ENCODE measurements at places on chromosomes 4 and X.
A peak's percentile ranks its signal among the peaks of the same experiment; 100 is the strongest.

GRCh38 chrX:80807992-80808735 lies 1.5 kb downstream of the BRWD3 start:
- DNase-seq, result peak; percentile 68

- DNase-seq, result no peak
Measured at GRCh38 chr4:152009031-152009670, 248.3 kb upstream of the GATB start.

- no peak for DNase-seq
Measured at GRCh38 chr4:144594471-144594986, 51.4 kb upstream of the HHIP start.

DNA sequence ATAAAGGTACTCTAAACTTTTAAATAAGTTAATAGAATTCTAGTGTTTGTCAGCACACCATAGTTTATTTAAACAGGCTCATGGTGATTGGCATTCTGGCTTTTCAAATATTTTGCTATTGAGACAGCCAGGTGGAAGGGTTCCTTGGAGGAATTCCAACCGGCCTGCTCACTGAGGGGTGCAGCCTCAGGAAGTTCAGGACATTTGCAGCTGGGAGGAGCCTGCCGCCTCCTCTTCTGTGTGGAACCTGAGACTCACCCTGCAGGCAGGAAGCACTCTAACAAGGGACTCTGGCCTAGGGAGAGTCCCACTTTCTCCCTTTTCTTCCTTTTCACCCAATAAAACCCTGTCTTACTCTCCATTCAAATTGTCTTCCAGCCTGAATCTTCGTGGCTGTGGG lies 1328.0 kb downstream of the FSTL5 start:
- no peak for DNase-seq

GRCh38 chr4:118834960-118835569 lies 861 bp downstream of the SEC24D start:
- DNase-seq, result peak; percentile 54

- DNase-seq, result no peak
Measured at GRCh38 chr4:24382381-24382780, 202.0 kb downstream of the DHX15 start.

- DNase-seq, result no peak
Measured at GRCh38 chr4:139265654-139266053, 14.4 kb downstream of the MGARP start.

- DNase-seq, result no peak
Measured at GRCh38 chr4:169050284-169050683, 40.2 kb upstream of the CBR4 start.

- no peak for DNase-seq
Measured at GRCh38 chr4:94882756-94883155, 125.0 kb downstream of the BMPR1B start.

DNA sequence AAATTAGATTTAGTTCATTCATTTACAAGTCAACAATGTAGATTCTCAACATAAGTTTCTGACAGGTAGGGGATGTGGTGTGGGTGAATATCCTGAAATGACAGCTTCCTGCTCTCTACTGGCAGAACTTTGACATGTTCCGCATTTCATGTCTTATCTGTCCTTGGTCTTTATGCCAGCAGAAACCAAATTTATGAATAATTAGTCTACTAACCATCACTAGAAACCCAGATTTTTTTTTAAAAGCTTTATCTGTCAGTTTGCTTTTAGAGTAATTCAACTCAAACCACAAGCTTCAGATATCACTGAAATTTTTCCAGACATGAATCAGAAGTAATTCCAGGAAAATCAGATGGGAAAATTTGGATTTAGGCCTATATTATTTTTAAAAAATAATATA lies 17.9 kb downstream of the COQ2 start:
- DNase-seq, result no peak

DNA sequence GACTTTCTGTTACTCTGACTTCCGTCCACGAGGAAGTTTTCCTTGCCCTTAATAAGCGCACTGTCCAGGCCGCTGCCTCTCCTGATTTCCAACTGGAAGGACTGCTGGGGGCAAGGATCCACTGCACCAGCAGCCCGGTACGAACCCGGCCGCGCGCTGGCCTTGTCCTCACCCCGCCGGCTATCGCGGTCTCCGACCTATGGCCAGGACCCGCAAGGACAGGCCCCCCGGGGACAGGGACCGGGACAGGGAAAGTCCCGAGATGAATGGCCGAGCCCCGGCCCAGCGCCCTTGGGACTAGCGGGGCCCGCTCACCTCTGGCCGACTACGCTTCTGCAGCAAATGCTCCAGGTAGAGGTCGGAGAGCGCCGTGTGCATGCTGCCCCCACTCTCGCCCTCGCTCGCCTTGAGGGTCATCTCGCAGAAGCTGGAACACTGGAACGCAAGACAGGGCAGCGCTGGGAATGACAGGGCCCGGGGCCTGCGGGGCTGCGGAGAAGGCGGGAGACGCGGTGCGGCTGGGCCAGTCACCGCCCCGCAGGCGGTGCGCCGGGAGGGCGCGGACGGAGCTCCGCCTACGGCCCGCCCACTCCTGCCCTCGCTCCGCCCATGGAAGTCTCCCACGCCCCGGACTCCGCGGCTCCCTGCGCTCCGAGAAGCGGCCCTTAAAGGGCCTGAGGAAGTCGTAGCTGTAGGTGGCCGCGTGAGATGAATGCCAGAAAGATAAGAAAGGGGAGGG lies at the start of gene MPP1:
Gene MPP1, minus strand, starts transcription at position 529 of the 739 bp plus-strand sequence. Its CDS starts 112 bp downstream, at position 417.
- peak; percentile 80 for DNase-seq

DNA sequence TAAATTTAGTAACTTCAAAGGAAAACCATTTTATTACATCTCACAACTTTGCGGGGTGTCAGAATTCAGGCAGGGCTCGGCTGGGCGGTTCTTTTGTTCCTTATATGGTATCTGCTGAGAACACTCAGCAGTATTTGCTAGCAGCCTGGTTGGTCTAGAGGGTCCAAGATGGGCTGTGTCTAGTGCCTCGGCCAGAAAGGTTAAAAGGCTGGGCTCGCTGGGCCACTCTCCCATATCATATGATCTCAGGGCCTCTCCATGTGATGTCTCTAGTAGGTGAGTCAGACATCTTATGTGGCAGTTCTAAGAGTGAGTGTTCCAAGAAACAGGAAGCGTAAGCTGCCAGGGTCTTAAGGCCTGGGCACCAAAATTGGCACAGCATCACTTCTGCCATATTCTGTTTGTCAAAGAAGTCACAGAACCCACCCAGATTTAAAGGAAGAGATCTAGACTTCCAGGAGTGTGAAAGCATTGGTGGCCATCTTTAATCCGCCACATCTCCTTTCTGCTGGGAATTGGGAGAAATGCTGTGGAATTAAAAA lies 100.9 kb upstream of the ATP6AP2 start:
- no peak for DNase-seq

DNA sequence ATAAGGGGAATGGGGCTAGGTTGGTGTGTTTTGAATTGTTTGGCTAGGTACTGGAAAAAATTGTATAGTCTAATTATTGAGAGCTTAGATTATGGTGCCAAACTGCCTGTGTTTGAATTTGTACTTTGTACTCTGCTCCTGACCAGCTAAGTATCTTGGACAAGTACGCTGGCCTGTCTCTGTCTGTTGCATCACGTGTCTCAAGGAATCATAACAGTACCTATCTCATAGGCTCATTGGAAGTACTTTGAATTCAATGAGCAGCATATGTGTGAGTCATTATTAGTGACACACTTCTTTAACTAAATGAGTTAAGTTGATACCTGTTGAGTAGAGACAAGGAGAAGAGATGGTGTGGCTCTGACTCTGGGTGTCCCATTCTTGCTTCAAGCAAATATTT lies 69.5 kb upstream of the MND1 start:
- no peak for DNase-seq

- DNase-seq, result no peak
Measured at GRCh38 chrX:64202808-64203325, 2.6 kb downstream of the AMER1 start.

- no peak for DNase-seq
Measured at GRCh38 chrX:42704454-42704853, 73.5 kb downstream of the PPP1R2C start.

- no peak for DNase-seq
Measured at GRCh38 chr4:31114816-31115215, 394.6 kb downstream of the PCDH7 start.

DNA sequence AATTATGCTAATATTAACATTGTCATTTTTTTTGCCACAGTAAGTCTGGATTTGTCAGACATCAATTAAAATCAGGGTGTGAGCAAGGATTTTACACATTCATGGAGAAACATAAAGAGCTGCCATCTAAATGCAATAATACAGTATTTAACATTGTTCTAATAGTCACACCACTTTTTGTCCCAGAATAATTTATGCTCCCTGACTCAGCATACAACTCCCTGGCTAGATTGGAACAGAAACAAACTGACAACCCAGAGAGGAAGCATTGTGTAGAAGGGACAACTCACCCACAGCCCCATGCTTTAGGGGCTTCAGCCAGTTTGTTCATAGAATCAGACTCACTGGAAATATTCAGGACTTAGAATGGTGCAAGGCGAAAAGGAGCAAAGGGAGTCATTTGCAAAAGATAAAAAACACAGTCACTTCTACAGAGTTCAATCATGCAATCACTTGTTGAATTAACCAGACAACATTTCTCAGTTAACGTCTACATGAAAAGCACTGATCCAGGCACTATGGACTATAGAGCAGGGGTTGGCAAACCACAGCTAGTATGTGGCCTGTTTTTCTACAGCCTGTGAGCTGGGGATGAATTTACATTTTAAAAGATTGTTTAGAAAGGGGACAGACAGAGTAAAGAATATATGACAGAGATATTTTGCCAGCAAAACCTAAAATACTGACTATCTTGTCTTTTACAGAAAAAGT lies 26.4 kb upstream of the SEC24B start:
- no peak for DNase-seq

DNA sequence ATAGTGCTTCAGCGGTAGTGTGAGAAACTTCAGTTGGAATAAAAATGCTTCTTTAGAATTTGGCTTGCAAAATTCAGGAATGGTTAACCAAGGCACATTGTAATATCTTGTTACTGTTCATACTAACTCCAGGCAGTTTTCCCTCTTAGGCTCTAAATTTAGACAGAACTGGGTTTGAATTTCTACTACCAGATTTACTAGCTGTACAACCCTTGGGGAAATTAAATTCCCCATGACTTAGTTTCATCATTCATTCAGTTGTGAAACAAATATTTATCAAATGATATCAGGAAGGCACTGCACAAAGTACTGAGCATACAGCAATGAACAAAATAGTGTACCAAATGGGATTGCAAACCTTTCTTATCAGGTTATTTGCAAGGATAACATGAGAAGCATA lies 135.0 kb upstream of the IL15 start:
- DNase-seq, result no peak

DNA sequence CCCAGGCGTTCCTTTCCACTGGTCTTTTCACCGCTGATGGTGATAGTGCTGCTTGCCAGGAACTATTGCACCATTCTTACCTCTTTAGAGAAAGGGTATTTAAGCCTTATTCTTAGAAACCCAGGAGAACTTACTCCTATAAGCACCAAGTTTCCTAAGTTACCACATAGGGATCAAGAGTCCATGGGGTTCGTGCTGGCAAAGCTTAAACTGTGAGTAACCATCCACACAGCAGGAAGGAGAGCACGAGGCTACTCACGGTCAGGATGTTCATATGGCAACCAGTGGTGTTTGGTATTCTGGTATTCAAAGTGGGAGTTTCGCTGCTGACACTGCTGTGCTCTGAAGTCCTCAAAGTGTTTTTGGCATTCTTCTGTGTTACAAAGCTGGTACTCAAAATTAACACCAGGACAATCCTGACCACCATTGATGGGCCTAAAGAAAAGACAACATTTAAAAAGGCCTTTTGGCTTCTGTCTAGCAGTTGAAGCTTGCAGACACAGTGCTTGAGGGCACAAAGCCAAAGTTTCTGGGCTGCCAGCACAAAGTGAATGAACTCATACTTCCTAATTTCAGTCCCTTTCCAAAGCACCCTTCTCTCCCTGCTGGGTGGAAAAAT lies 256.9 kb downstream of the ADAMTS3 start:
- no peak for DNase-seq

DNA sequence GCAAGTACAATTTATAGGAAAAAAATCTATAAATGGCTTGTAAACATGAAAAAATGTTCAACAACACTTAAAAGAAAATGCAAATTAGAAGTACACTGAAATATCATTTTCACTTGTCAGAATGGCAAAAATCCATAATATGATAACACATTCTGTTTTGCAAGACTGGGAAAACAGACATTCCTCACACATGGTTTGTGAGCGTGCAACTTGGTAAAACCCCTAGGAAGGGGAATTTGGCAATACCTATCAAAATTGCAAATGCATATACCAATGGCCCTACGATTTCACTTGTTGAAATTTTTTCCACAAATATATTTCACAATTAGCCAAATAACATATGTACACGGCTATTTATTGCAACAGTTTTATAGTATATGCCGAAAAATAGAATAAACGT lies 31.4 kb downstream of the TBC1D9 start:
- no peak for DNase-seq

GRCh38 chr4:145452447-145453162 lies 29.0 kb upstream of the SMAD1 start:
- no peak for DNase-seq

DNA sequence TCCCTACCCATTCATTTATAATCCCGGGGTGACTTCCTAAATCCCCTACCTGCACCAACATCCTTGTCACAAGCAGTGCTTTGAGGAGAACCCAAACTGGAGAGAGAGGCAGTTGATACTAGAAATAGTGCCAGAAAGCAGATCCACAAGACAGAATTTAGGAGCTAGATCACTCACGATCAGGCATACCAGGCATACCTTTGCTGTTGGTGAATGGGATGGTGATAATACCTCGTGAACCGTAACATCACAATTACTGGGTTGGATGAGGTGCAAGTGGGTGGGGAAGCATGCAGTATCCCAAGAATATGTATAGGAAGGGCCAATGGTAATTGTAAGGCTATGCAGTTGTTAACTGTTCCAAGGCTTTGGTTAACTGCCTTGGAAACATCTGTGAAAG lies 129.3 kb downstream of the TMA16 start:
- DNase-seq, result no peak

DNA sequence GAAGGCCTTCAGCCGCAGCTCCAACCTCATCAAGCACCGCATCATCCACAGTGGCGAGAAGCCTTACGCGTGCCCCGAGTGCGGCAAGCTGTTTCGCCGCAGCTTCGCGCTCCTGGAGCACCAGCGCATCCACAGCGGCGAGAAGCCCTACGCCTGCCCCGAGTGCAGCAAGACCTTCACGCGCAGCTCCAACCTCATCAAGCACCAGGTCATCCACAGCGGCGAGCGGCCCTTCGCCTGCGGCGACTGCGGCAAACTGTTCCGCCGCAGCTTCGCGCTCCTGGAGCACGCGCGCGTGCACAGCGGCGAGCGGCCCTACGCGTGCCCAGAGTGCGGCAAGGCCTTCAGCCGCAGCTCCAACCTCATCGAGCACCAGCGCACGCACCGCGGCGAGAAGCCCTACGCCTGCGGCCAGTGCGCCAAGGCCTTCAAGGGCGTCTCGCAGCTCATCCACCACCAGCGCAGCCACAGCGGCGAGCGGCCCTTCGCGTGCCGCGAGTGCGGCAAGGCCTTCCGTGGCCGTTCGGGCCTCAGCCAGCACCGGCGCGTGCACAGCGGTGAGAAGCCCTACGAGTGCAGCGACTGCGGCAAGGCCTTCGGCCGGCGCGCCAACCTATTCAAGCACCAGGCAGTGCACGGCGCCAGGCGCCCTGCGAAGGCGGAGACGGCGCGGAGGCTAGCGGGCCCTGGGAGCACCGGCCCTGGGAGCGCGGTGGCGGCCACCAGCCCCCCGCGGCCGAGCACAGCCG lies 9.8 kb downstream of the ZFP92 start:
- DNase-seq, result no peak

GRCh38 chr4:73066445-73066844 lies 3.1 kb downstream of the COX18 start:
- no peak for DNase-seq

GRCh38 chr4:185016101-185016940 lies 2.0 kb upstream of the HELT start:
- DNase-seq, result no peak

Measured in stimulated activated CD4-positive, alpha-beta T cell treated with anti-CD3 and anti-CD28 coated beads, Interleukin-2, amount 100 ng/mL, for 24 hours (primary cell).